B cell (primary cell): ENCODE measurements at places on chromosomes 1 and 21. TPM values are rescaled to one million over a fixed set of nuclear protein-coding genes. Genes with fewer than 3 reads are reported as not detected.
A peak's percentile ranks its signal among the peaks of the same experiment; 100 is the strongest.

- H3K4me1 ChIP-seq: peaks cover 5% of the 10 kb centered on the region
- H3K4me3 ChIP-seq: no peak overlapping the region
- no peak overlapping the region for H3K27ac ChIP-seq
- H3K36me3 ChIP-seq: no peaks in the 10 kb centered on the region
- DNase-seq: no peak
These were observed 4.8 kb upstream of the IRF6 start for GRCh38 chr1:209810783-209811182.

DNA sequence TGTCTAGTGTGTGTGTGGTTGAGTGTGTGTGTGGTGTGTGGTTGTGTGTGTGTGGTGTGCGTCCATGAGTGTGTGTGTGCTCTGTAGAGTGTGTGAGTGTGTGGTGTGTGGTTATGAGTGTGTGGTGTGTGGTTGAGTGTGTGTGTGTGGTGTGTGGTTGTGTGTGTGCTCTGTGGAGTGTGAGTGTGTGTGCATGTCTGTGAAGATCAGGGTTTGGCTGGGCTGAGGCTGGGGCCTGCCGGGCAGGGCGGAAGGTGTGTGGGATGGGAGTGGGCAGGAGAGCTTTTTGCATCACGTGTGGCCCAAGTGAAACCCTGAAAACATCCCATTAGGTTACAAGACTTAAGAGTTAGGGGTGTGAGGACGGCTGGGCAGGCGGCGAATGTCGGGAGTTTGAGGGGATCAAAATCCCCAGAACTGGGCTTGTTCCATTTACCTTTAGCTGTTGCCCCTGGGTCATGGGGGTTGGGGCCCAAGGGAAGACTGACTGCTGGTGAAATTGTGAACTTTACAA is 2.9 kb upstream of the FCMR start:
- peaks cover 76% of the 10 kb centered on the region for H3K4me1 ChIP-seq
- H3K36me3 ChIP-seq: peaks cover 11% of the 10 kb centered on the region
- no peaks in the 10 kb centered on the region for H3K27me3 ChIP-seq
- DNase-seq: no peak
- H3K4me3 ChIP-seq: peak overlapping the region; percentile 99
- H3K27ac ChIP-seq: peak overlapping the region; percentile 88

- no peak overlapping the region for H3K4me3 ChIP-seq
- no peak overlapping the region for H3K27ac ChIP-seq
- H3K4me1 ChIP-seq: no peaks in the 10 kb centered on the region
- H3K36me3 ChIP-seq: no peaks in the 10 kb centered on the region
- DNase-seq: no peak
These were observed 45.0 kb upstream of the BCL10 start for GRCh38 chr1:85321237-85321964.

- H3K27me3 ChIP-seq: no peaks in the 10 kb centered on the region
- no peaks in the 10 kb centered on the region for H3K4me1 ChIP-seq
- DNase-seq: no peak
- no peak overlapping the region for H3K27ac ChIP-seq
- H3K4me3 ChIP-seq: no peak overlapping the region
These were observed 41.0 kb upstream of the SEC16B start for GRCh38 chr1:178010674-178011464.

DNA sequence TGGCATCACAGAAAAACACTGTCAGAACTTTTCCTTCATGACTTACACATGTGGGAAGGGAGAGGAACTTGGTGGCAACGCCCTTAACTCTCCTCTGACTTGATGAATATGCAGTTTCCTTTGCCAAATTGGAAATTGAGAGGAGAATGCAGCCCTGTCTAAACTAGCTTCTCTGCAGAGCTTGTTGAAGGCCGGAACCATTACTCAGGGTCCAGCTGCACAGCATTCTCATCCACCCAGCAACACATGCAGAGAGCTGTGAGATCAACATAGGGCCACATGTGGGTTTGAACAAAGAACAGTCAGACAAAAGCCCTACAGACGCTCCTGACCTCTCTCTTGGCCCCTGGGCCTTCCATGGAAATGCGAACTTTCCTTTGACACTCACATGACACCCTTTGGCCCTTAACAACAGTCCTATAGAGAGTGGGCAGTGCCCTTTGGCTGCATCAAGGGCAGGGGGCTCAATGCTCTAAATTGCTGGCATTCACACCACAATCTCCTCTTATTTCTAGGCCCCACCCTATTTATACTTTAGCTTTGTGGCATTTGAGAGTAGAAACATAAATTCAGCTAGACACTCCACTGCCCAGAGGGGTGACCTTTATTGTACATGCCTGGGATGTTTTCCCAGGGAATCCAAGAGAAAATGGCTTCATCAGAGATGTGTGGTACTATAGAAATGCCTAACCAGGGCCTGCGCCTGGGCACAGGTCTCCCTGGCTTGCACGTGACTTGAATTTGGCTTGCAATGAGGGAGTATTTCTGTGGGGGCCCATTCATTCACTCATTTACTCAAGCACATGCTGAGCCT is 64.4 kb downstream of the CDC7 start:
- no peaks in the 10 kb centered on the region for H3K36me3 ChIP-seq
- H3K4me3 ChIP-seq: no peak overlapping the region
- no peaks in the 10 kb centered on the region for H3K27me3 ChIP-seq
- H3K27ac ChIP-seq: no peak overlapping the region
- peaks cover 7% of the 10 kb centered on the region for H3K4me1 ChIP-seq
- DNase-seq: no peak

DNA sequence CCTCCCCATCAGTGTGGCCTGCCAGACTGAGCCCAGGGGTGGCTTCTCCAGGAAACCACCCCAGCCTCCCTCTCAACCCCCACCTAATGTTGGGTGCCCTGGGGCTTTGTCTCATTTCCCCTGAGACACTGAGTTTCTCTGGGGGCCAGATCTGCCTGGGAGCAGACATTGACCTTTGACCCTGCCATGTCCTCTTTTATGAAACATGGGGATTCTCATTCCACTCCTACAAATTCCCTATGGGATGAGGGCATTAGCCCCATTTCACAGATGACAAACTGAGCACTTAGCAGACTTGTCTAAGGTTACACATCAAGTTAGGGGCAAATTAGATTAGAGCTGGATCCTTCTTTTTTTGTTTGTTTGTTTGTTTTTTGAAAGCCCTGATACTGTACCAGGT is 24.1 kb downstream of the RHBG start:
- no peaks in the 10 kb centered on the region for H3K36me3 ChIP-seq
- H3K27ac ChIP-seq: no peak overlapping the region
- DNase-seq: no peak

- no peak for DNase-seq
- no peak overlapping the region for H3K4me3 ChIP-seq
- H3K36me3 ChIP-seq: no peaks in the 10 kb centered on the region
- no peaks in the 10 kb centered on the region for H3K27me3 ChIP-seq
- H3K27ac ChIP-seq: no peak overlapping the region
These were observed 110.8 kb upstream of the HOOK1 start for GRCh38 chr1:59703918-59704378.

- no peak overlapping the region for H3K27ac ChIP-seq
- H3K36me3 ChIP-seq: peaks cover 2% of the 10 kb centered on the region
- peak; percentile 36 for DNase-seq
These were observed 34.9 kb downstream of the CENPF start for GRCh38 chr1:214637722-214638458.

- H3K27ac ChIP-seq: no peak overlapping the region
- peaks cover 2% of the 10 kb centered on the region for H3K4me1 ChIP-seq
- no peak for DNase-seq
- no peaks in the 10 kb centered on the region for H3K27me3 ChIP-seq
These were observed 271.1 kb upstream of the C1orf105 start for GRCh38 chr1:172149346-172149745.

GRCh38 chr1:172163498-172164215 is 256.8 kb upstream of the C1orf105 start:
- no peaks in the 10 kb centered on the region for H3K4me1 ChIP-seq
- no peak overlapping the region for H3K4me3 ChIP-seq
- DNase-seq: no peak
- no peak overlapping the region for H3K27ac ChIP-seq

- no peaks in the 10 kb centered on the region for H3K27me3 ChIP-seq
- H3K36me3 ChIP-seq: peaks cover 2% of the 10 kb centered on the region
- no peak overlapping the region for H3K27ac ChIP-seq
- no peak overlapping the region for H3K4me3 ChIP-seq
- H3K4me1 ChIP-seq: no peaks in the 10 kb centered on the region
These were observed 49.2 kb downstream of the ALG14 start for GRCh38 chr1:95023399-95024043.

DNA sequence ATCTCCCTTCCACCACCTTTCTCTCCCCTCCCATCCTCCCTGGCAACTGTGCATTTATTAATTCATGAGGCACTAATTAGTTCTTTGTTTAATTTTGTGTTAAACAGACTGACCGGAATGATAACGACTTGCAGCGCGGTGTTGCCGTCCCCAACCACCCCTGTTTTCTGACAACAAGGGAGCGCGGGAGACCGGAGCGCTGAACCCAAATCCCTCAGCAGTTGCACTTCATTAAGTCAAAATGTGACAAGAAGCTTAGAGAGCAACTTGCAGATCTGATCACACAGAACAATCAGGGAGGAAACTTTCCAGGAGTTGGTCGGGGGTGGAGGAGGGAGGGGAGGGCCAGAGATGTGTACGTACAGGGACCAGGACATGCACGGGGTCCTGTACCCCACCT is 89.2 kb downstream of the CASZ1 start:
- H3K4me1 ChIP-seq: no peaks in the 10 kb centered on the region
- no peak overlapping the region for H3K4me3 ChIP-seq
- H3K36me3 ChIP-seq: no peaks in the 10 kb centered on the region

DNA sequence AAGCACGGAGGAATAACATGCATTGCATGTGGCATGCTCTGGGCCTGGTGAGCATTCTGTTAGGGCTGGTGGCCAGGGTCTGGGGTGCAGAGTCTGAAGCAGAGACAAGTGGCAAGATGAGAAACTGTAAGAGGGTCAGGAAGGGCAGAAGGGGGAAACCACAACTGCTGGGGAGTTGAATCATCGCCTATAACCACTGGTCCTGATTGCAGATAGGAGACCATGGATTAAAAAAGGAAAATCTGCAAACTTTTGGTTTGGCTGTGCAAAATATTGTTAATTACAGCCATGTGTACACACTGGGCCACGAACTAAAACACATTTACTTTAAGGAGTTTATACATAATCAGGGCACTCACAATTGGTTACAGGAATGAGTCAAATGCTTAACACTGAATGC is 76.6 kb downstream of the TGFBR3 start:
- no peak for DNase-seq
- H3K36me3 ChIP-seq: no peaks in the 10 kb centered on the region
- no peak overlapping the region for H3K4me3 ChIP-seq
- peaks cover 1% of the 10 kb centered on the region for H3K4me1 ChIP-seq

DNA sequence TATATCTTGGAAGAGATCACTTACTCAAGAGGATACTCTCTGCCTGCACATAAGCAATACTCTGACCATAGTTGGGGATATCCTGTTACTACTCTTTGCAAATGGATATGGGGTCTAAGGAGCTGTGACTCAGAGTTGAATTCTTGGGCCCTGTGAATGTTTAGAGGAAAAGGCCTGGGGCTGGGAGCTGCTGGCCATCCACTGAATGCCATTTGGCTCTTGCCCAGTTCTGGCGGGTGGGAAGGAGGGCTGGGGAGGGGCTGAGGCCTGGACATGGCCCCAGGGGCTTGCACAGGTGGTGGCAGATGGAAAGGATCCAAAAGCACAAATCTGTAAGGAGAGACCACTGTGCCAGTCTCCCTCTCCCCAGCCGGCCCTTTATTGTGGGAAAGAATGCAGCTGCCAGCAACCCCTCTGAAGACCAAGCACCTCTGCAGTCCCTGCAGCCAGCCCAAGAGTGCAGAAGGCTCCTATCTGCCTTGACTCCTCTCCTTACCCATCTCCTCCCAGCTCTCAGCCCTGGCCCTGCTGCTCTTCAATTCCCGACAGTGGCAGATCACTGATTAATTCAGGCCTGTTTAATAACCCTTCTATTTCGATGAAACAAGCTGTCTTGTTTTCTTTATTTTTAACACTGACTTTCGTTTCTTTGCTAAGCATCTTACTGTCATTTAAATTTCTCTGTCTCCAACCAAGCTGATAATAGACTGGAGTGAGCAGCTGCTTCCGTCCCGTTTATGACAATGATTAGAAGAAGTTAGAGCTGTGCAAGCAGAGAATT is 12.1 kb downstream of the PLXNA2 start:
- H3K27me3 ChIP-seq: no peaks in the 10 kb centered on the region
- peaks cover 13% of the 10 kb centered on the region for H3K4me1 ChIP-seq
- no peak overlapping the region for H3K27ac ChIP-seq
- H3K4me3 ChIP-seq: no peak overlapping the region

GRCh38 chr1:155648207-155649147 is 38.5 kb downstream of the MSTO1 start:
- no peak overlapping the region for H3K27ac ChIP-seq
- no peaks in the 10 kb centered on the region for H3K36me3 ChIP-seq
- no peak overlapping the region for H3K4me3 ChIP-seq
- no peak for DNase-seq

DNA sequence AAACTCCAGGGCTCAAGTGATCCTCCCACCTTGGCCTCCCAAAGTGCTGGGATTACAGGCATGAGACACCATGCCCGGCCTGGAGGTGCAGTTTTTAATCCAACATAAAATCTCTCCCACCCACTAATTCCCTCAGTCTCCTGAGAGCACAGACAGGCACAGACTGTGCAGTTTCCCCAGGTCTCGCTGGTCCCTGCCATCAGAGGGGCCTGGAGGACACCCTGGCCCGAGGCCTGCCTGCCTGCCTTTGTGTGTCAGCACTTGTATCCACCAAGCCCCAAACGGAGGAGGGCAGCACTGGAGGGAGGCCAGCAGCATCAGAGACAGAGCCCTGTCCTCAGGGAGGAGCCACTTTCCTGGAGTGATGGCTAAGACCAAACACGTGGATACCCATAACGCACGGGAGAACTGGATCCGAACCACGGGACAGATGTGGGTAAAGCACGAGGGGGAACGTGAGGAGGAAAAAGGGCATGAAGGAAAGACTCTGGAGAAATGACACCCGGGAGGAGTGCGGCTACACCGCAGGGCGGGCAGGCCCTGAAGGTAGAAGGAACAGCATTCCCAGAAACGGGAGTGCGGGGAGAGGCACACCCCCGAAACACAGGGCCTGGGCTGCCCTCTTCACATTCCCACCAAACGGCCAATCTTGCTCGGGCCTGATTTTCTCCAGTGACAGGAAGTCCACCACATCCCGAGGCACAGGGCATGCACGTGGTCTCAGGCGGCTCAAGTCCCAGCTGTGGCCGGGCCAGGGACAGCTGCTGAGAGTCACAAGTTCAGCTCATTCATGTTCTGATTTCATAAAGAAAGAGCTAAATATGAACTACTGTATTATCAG is 29.7 kb downstream of the NPHP4 start:
- no peaks in the 10 kb centered on the region for H3K27me3 ChIP-seq
- H3K4me3 ChIP-seq: no peak overlapping the region
- H3K4me1 ChIP-seq: no peaks in the 10 kb centered on the region
- DNase-seq: no peak

The SLC44A3 gene
- polyA plus RNA-seq: not detected in 2 replicates

The KRTAP21-2 gene
- polyA plus RNA-seq: not detected in 2 replicates

The AMY1B gene
- 0.16 TPM in 1 of 2 replicates, not detected in the other for polyA plus RNA-seq

The DPT gene
- polyA plus RNA-seq: not detected in 2 replicates

The ARMH1 gene
- 225 and 253 TPM in 2 replicates for polyA plus RNA-seq

The RAB25 gene
- polyA plus RNA-seq: 0.81 and 2.2 TPM in 2 replicates

The CYYR1 gene
- not detected in 2 replicates for polyA plus RNA-seq

The TNFRSF8 gene
- 0.10 and 0.36 TPM in 2 replicates for polyA plus RNA-seq
